ENCODE measurements at places on chromosomes 6 and 20.

GRCh38 chr6:154319231-154319858 lies 37.3 kb downstream of the IPCEF1 start:
- no peak for DNase-seq

DNA sequence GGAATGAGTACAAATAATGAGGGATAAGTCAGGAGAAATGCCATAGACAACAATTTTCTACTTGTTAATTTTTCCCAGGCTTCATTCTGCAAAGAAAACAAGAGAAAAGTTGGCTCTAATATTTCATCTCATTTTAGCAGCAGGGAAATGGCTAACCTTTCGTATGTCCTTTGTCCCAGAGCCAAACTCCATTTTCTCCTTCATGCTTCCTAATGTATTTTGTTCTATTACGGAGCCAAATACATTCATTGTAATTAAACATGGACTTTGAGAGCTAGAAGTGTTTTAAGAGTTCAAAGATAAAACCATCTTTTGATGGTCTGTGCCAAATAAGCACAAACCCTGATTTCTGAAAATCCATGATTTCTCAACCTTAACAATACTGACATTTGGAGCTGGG lies 136.9 kb downstream of the PTCHD4 start:
- DNase-seq = no peak

- DNase-seq = no peak
These were observed 12.1 kb upstream of the SMOC2 start for GRCh38 chr6:168428863-168429262.

- no peak for DNase-seq
These were observed 624.7 kb downstream of the CD109 start for GRCh38 chr6:74320715-74321114.

GRCh38 chr20:35226884-35227681 lies 593 bp downstream of the MMP24 start:
- no peak for DNase-seq

DNA sequence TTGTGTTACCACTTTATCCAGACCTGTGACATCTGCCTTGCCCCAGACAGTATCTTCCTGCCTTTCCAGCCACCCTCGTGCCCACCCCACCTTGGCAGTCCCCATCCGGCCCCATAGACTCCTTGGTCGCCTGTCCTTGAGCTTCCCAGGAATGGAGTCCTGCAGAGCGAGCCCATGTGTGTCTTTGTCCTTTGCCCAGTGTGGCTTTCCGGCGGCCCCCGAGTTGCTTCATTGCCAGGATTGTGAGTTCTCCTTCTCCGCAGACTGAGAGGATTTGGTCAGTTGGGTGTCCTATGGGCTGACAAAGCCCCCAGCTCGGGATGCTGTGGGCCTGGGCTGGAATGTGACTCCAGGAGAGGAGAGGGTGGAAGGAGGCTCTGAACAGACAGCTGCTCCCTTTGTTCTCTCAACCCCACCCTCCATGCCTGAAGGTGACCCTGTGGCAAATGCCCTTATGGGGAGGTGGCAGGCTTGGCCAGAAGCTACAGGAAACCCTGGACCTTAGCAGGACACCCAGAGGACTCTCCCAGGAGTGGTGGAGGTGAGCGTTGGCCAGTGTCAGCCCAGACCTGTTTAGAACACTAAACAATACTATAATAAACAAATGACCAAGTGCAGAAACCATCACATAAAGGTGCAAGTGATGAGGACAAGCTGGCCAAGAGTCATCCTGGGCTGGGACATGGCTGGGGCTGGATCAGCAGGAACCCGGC lies 1.9 kb upstream of the CST1 start:
- no peak for DNase-seq

Data from HL-60 (cell line).